ENCODE measurements at places on chromosomes 5 and 9. TPM values are rescaled to one million over a fixed set of nuclear protein-coding genes. Genes with fewer than 3 reads are reported as not detected.

Gene HAVCR2
- total RNA-seq = 7.0 TPM

Gene ZFP37
- 27.8 TPM for total RNA-seq

Gene TBCA
- 70.7 TPM for total RNA-seq

Gene DENND1A
- total RNA-seq = 37.3 TPM

Gene WDR38
- not detected for total RNA-seq

Gene C5
- 8.0 TPM for total RNA-seq

Measured in occipital lobe (tissue), 3 donors.